ENCODE measurements at places on chromosomes 13 and 19.

- no peak for DNase-seq
These were observed 190.6 kb downstream of the MZT1 start for GRCh38 chr13:72536714-72537394.

GRCh38 chr19:33302175-33302973 lies at the start of gene CEBPA:
Gene CEBPA (minus strand): TSS chr19:33302534. CDS start chr19:33302414, 120 bp downstream.
- peak; percentile 69 for DNase-seq

GRCh38 chr13:37085606-37086005 lies 19.9 kb downstream of the CSNK1A1L start:
- no peak for DNase-seq

DNA sequence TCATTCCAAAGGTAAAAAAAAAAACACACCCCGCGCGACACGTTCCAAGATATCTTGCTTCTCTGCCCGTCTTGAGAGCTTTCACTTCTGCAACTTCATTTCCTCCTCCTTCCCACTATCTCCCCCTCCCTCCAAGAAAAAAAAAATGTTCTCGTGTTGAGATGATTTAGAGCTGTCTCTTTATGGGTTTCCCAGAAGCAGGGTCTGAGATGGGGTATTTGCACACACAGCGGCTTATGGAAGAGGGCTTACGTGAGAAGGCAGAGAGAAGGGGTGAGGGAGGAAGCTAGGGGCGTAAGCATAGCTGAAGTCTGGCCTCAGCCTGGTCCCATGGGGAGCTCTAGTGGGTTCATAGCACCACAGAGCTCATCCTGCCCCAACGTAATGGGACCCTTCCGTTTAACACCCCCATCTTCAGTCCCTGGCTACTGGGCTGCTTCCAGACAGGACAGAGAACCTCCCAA lies 31.3 kb upstream of the USE1 start:
- DNase-seq, result no peak

DNA sequence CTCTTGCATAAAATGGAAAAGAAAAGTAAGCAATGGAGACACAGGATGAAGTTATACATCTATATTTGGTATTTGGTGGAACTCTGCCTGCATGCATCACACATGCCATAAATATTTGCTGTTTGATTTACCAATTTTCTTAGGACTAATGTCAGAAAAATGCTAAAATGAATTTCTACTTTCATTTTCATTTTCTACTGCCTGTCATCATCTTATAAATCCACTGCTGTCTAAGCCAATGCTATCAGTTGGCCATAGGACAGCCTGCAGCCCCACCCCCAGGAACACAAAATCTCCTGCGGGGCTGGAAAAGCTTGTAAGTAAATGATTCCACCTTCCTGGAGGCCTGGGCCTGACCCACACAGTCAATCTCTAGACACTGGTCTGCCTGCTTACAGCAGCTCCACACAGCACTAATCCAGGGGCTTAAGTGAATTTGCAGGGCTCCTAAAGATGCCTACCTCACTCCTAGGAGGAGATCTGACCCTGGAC lies 122.0 kb downstream of the ENOX1 start:
- DNase-seq, result peak; percentile 4

DNA sequence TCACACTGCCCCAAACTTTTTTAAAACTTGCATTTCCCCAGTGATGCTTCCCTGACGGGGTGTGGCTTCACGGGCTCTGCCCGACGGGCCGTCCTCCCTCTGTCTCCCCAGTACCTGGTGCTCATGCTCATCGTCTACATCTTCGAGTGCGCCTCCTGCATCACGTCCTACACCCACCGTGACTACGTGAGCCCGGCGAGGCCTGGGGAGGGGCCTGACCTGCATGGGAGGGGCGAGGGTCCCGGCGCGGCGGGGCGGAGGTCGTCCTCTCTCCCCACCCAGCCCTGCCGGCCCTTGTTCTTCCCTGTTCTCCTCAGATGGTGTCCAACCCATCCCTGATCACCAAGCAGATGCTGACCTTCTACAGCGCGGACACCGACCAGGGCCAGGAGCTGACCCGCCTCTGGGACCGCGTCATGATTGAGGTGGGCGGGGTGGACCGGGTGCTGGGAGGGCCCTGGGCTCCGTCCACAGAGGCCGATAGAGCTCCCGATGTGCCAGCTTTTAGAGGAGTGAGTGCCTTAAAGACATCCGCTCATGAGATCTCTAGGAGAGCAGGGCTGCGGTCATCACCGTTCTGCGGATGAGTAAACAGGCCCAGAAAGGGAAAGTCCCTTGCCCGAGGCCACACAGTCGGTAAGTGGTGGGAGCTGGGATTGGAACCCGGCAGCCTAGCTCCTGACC lies 6.9 kb downstream of the UPK1A start:
- DNase-seq, result peak; percentile 73

GRCh38 chr13:32309312-32310133 lies 5.6 kb downstream of the ZAR1L start:
- DNase-seq, result no peak
